ENCODE measurements at places on chromosomes 1 and 21. TPM values are rescaled to one million over a fixed set of nuclear protein-coding genes. Genes with fewer than 3 reads are reported as not detected.

VPS72 gene
- 53.5 TPM for total RNA-seq

OR2AK2 gene
- not detected for total RNA-seq

GRCh38 chr1:101388904-101389546, 152.2 kb downstream of the S1PR1 start:
- no peak for DNase-seq

DNA sequence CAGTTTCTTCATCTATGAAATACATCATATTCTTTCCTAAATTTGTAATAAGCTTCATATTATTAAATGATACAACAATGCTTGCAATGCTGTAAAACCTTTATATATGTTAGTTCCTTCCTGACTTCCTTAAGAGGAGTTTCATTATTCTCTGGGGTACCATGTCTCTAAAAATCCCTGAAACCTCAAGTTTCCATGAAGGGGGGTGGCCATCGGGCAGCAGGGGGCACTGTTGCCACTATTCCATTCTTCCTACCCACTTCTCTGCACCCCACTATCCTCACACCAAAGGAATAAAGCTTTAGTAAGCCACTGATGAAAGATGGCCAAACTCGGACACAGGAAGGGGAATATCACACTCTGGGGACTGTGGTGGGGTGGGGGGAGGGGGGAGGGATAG, 9.0 kb upstream of the DMRTB1 start:
- DNase-seq: no peak

DNA sequence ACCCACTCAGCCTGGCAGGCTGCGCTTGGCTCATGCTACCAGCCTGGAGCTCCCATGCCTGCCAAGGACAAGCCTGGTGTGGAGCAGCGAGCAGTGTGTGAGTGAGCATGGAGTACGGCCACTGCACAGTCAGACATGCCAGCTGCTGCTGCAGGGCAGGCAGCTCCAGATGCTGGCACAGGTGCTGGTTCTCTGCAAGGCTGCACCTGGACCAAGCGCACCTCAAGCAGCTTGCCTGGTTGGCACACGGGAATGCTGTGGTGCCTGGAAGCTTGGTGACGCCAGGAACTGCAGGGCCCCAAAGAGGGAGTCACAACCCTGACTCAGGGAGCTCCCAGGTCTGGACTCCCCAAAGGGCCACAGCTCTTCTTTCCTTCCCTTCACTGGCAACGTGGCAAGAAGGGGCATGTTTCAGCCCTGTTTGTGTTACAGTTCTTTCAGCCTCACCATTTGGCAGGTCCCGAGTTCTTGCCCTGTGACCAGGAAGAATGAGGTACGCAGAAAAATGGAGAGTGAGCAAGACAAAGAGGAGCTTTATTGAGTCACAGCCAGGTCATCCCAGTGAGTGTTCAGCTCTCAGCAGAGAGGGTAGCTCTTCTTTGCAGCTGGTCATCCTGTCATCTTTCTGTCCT, 26.1 kb downstream of the ACOT7 start:
- no peak for DNase-seq

GRCh38 chr1:223667484-223668182, 2.1 kb upstream of the CAPN8 start:
- DNase-seq: no peak

- no peak for DNase-seq
Measured at GRCh38 chr1:153723687-153724086, 4.2 kb upstream of the INTS3 start.

GFI1 gene
- total RNA-seq: 0.26 TPM

AQP10 gene
- not detected for total RNA-seq

GRCh38 chr1:178356299-178356698, 140.5 kb downstream of the CLEC20A start:
- DNase-seq: no peak

- DNase-seq: no peak
Measured at GRCh38 chr1:176866011-176866714, 298.3 kb downstream of the ASTN1 start.

DNA sequence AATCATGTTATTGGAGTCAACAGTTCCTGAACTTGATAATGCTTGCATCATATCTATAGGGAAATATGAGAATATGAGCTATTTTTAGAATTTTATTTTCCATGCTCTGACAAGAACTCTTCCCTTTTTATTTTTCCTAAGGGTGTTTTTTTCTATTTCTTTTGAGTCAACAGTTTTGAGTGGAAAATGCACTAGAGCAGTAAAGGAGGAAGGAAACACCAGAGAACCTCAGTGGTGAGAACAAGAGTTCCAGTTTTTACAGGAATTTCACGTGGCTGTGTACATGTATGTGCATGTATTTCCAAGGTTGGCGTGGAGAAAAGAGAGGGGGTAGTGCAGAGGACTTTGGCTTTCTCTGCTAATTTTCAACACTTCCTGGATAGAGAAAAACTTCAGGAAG, 63.6 kb upstream of the TNFSF18 start:
- DNase-seq: no peak

GRCh38 chr1:109282952-109283747, at the start of gene PSRC1:
TSS of gene PSRC1 (minus strand) at chr1:109283145.
- DNase-seq: peak; percentile 97

ETS2 gene
- 72.6 TPM for total RNA-seq

DNA sequence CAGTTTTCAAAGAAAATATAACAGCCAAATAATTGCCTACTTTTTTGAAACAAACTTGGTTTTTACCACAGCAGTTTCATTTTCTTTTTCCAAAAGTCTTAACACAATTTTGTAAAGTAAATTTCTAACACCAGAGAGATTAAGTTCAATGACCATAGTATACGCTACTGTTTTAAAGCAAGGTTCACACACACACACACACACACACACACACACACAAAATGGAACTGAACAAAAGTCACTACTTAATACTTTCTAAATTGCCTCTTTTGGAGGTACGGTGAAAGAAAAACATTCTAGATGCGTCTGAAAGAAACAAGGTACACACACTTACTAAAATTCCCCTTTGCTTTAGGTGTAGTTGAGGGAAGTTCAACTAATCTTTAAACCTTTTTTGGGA, 30.1 kb downstream of the C21orf91 start:
- no peak for DNase-seq

DNA sequence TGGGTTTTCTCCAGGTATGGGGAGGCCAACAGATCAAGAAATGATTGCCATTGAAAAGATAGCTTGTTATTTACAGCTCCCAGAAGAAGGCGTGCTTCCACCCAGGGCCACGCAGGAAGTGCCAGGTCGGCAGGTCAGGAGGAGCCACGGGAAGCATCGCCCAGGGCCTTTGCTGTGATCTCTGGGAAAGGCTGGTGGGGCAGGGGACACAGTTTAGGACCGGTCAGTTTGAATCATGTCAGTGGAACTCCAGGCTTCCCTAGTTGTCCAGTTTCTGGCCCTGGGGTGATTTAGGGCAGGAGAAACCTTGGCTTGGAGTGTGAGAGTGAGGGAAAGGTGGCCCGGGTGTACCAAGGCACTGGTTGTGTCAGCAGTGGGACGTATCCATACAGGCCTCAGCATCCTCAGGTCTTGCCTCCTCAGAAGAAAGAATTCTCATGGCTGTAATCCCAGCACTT, 11.4 kb downstream of the PLA2G5 start:
- DNase-seq: no peak

DNA sequence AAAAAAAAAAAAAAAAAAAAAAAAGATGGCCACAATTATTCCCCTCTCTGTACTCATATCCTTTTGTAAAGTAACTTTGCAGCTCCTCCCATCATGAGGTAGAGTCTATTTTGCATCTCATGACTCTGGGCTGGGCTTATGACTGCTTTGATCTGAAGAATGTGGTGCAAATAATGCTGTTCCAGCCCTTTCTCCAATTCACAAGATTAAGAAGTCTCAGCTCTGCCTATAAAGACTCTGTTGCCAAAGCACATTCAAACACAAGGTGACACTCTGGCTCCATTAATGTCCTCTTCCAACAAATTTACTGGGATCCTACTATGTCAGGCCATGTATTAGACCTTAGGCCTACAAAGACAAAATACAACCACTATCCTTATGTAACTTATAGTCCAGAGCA, 64.8 kb upstream of the PTCH2 start:
- no peak for DNase-seq

GRCh38 chr21:42475036-42475435, 21.0 kb downstream of the RSPH1 start:
- DNase-seq: no peak

B4GALT2 gene
- total RNA-seq: 28.8 TPM

NCAM2 gene
- total RNA-seq: 1.2 TPM

TMEM52 gene
- 1.7 TPM for total RNA-seq

- no peak for DNase-seq
Measured at GRCh38 chr1:71039661-71040262, 7.9 kb downstream of the PTGER3 start.

GNG4 gene
- 0.51 TPM for total RNA-seq

SERPINC1 gene
- total RNA-seq: 1.0 TPM

GRCh38 chr1:163807331-163808049, 485.7 kb downstream of the NUF2 start:
- DNase-seq: no peak

- DNase-seq: peak; percentile 59
Measured at GRCh38 chr1:58358346-58358745, 188.2 kb downstream of the OMA1 start.

CRNN gene
- 0.28 TPM for total RNA-seq

DNA sequence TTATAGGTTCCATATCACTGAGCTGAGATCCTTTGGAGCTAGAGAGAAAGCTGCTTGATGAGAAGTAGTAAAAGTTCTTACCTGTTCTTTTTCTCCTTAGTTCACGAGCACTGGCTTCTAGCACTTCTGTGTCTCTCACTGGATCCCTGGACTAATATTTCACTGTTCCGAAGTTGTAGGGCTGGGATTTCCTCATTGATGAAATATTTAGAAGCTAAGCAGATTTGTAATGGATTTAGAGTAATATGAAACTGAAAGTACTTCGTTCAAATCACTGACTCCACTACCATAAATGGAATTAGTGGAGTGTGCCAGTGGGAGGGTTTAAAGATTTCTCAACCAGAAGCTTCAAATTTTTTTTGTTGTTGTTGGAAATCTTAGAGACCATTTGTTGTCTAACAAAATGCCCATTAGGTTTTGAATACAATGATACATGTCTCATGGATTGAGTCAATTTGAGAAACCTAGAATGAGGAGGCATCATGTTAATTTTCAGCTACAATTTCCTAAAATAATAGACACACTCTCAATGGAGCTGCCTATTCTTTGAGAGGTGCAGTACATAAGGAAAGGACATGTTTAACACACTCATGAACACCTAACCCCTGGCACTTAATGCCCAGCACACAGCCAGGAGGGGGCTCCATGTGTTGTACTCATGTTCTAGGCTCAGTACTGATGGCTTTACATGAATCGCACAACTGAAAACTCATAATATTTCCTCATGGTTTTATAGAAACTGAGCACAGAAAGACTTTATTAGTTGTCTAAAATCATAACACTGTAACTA, at the start of gene GBP1:
Gene GBP1 (minus strand): TSS at position 130 of the 790 bp plus-strand sequence. CDS start 1,974 bp downstream, outside the sequence.
- DNase-seq: peak; percentile 66

- peak; percentile 67 for DNase-seq
Measured at GRCh38 chr1:145858238-145858900, 512 bp downstream of the PIAS3 start.

DNA sequence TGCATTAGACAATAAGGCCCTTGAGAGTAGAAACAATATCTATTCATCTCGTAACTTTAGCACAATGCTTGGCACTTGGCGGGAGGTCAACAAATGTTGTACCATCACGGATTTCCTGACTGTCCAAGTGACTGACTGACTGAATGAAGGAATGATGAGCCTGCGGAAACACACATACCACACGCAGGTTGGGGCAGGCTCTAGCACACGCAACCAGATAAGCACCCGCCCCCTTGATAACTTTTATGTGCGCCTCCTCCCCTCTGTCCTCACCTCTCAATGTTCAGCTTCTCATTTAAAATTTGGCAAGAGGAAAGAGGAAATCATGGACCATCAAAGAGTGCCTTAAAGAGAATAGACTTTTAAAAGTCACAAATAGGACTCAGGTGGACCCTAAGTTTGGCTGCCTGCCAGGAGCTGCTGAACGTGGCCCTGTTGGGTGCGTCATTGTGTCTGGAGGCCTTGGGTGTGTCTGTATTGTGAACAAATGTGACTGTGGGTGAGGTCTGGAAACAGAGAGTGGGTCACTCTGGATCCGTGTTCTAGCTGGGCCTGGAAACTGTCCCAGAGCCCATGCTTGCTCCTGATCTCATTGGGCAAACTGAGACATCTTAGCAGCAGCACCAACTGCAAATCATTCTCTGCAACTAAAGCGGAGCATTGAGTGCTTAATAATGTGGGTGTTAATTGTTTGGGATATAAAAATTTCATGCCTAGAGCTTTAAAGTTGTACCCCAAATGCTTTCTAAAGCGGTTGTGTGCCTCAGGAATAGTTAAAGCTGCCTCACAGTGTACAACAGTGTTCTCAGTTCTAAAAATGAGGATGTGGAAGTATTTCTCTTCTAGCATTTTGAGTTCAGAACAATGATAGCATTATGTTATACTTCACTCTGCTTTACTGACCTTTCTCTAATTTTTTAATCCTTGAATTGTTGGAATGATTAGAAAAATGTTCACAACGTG, 47.6 kb upstream of the ABCG1 start:
- DNase-seq: peak; percentile 42

TDRD10 gene
- total RNA-seq: 2.6 TPM

GRCh38 chr1:118039170-118039569, 109.6 kb downstream of the WDR3 start:
- no peak for DNase-seq

DNA sequence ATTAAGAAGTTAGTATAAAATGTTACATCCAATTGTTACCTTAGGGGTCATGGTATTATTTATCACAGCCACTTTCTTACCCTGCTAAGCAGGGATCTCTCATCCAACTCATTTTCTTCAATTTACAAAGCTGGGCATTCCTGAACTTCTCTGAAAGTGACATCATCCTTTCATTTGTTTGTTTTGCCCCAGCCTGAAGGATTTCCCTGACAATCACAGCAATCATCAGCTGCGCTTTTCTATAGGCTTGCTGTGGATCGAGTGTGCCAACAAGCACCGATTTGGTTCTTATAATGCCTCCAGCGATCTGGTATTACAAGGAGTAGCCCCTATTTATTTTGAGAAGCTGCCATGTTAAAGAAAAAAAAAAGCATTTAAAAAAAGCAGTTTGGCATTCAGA, 240.2 kb downstream of the USH2A start:
- no peak for DNase-seq

- DNase-seq: no peak
Measured at GRCh38 chr1:100657876-100658715, 61.4 kb upstream of the VCAM1 start.

- no peak for DNase-seq
Measured at GRCh38 chr1:211344152-211344618, 17.6 kb downstream of the TRAF5 start.

DNA sequence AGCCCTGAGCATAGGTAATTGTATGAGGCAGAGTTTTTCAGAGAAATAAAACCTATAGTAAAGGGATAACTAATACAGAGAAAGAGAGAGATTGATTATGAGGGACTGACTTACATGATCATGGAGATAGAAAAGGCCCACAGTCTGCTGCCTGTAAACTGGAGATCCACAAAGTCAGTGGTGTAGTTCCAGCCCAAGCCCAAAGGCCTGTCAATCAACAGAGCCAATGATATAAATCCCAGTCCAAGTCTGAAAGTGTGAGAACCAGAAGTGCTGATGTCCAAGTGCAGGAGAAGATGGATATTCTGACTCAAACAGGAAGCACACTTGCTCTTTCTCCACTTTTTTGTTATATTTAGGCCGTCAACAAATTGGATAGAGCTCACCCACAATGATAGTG, 340.1 kb upstream of the RGS18 start:
- no peak for DNase-seq

Measured in uterus (tissue), 4 donors.